CD4-positive, alpha-beta T cell (primary cell): ENCODE measurements at places on chromosomes 5 and 9.

DNA sequence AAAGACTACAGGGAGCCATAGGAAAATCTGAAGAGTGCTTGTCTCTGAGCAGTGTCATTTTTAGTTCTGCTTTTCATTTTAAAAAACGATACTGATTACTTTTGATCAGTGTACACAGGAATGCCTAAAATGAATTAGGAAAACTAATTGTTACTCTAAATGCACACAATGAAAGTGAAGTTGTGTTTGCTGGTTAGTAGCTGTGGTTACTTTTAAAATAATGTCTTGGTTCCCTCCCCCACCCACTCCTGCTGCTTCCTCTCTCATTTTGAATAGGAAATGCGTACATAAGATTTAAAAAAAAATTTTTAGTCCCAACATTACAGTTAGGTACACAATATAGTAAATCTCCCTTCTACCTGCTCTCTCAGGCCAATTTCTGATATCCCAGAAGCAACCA is 47.5 kb upstream of the PLPP1 start:
- no peak for DNase-seq

- DNase-seq, result no peak
Observed at GRCh38 chr9:8633784-8634183, 834.2 kb upstream of the DMAC1 start.

DNA sequence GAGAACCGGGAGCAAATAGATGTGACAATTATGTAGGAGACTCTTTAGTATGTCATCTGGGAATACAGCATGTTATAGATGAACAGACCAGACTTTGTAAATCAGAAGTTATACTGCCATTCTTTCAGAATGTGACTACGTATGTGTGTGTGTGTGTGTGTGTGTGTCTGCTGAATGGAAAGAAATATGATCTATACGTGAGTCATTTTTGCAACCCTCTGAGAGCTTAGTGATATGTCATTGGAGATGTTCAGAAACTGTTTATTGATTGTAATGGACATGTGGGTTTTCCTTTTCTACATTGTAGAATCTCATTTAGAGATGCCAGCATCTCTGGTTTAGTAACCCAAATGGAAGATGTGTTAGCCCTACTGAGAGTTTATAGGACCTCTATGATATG is 731.5 kb downstream of the TLE1 start:
- no peak for DNase-seq

- DNase-seq, result no peak
Observed at GRCh38 chr9:35180801-35181200, 19.0 kb downstream of the UNC13B start.

- no peak for DNase-seq
Observed at GRCh38 chr5:38426986-38427950, 129.2 kb downstream of the LIFR start.

DNA sequence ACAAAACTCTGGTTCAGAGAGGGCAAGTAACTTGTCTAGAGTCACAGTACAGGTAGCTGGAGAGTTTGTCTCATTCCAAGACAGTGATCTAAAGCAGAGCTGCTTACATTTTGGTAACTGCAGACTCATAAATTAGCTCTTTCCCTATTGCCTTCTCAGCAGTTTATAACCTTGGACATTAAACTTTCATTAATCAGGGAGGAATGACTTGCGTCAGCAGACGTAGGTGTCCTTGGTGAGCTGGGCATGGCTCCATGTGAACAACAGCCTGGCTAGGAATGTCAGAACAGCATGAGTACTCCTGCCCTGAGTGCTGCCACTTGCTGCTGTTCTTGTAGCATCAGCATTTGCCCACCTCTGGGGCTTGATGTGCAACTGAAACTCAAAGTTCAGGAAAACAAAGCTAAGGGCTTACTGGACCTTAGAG is 2.2 kb upstream of the ALDOB start:
- DNase-seq, result no peak

DNA sequence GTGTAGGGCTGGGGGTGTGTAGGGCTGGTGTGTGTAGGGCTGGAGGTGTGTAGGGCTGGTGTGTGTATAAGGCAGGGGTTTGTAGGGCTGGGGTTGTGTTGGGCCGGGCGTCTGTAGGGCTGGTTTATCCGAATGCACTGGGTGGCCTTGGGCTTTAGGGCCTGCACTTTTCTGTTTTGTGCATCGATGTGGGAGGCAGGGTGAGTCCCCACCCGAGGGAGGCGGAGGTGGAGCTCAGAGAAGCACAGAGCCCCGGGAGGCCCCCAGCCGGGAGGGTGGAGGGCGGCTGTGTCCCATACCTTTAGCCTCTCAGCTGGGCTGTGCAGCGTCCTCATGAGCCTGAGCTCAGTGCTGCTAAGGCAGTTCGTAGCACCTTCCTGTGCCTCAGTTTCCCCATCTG is 13.5 kb downstream of the COL5A1 start:
- no peak for DNase-seq

GRCh38 chr5:142817949-142818431 is 47.8 kb downstream of the ARHGAP26 start:
- DNase-seq, result no peak

DNA sequence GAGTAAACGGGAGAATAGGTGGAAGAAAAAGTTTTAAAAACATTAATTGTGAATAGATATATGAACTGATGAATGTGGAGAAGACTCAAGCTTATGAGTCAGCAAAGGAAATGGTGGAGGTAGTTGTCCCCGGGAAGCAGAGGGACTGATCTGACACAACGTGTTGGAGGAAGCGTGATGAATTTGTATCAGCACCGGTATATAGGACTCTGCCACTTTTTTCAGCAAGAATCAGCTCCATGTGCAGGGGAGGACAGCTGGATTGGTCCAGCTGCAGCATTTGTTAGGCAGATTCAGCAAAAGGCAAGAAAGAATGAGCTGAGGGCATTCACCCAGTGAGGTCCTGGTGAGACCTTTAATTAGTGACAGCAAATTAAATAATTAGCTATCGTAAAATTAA is 276.0 kb downstream of the TENT4A start:
- no peak for DNase-seq

DNA sequence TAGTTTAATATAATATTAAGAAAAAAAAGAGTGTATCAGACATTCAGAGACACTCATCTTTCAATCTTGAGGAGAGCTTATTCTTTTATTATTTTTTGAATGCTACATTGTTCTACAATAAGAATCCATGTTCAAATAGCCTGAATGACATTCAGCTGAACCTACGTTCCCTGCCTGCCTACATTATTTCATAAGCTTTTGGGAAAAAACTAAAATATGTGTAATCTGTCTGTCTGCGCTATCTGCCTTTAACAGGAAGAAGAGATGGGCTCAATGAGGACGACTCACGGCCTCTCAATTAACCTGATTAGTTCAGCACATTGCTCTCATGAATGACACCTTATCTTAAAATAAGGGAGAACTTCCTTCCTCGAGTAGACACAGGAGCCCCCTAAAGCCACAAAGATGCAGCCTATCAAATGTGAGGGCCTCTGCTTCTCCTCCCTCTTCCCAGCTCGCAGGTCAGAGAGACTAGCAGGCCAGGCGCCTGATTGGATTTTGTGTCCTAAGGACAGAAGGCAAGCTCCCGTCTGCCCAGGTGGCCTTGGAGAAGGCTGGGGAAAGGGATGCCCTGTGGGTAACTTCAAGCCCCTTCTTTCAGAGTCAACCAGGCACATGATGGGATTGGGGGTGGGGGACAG is 37.8 kb downstream of the EBF1 start:
- no peak for DNase-seq

- no peak for DNase-seq
Observed at GRCh38 chr5:84213861-84214260, 170.8 kb downstream of the EDIL3 start.

GRCh38 chr5:109924237-109925107 is 234.7 kb downstream of the MAN2A1 start:
- DNase-seq, result no peak

GRCh38 chr5:64269164-64269563 is 103.5 kb downstream of the RNF180 start:
- no peak for DNase-seq

DNA sequence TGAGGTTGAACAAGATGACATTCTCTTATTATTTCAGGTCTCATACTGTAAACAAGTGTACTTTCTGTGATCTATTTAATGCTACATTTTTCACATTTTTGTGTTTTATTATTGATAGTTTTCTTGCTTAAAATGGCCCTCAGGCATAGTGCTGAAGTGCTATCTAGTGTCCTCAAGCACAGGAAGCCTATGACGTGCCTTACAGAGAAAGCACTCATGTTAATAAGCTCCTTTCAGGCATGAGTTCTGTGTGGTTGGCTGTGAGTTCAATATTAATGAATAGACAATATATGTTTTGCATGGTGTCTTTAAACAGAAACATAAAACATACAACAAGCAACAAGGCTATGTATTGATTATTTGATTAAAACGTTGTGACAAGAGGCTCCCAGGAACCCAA is 450.1 kb downstream of the PLK2 start:
- no peak for DNase-seq

- no peak for DNase-seq
Observed at GRCh38 chr5:148848393-148849031, 22.1 kb downstream of the ADRB2 start.

DNA sequence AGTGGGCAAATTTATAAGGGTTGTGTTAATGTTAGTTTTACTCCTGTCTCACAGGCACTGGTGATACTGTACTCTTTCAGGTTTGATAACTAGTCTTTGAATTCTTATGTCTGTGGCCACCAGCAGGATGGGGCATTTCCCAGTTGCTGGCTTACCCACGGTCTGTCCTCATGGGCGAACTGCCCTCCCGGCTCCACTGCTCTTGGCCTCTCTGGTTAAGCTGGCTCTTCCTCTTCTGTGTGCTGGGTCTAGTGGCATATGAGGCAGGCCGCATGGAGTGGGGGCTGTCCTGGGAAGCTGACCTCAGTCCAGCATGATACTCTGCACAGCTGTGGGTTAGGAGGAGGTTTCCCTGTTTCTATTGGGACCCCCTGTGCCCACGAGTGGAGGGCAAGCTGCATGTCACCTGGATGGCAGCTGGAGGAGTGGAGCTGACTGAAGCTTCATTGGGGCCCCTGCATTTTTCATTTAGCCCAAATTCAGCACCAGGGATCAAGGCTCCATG is 19.5 kb downstream of the PHF2 start:
- DNase-seq, result no peak

GRCh38 chr9:110399983-110400382 is 62.3 kb upstream of the TXNDC8 start:
- no peak for DNase-seq

DNA sequence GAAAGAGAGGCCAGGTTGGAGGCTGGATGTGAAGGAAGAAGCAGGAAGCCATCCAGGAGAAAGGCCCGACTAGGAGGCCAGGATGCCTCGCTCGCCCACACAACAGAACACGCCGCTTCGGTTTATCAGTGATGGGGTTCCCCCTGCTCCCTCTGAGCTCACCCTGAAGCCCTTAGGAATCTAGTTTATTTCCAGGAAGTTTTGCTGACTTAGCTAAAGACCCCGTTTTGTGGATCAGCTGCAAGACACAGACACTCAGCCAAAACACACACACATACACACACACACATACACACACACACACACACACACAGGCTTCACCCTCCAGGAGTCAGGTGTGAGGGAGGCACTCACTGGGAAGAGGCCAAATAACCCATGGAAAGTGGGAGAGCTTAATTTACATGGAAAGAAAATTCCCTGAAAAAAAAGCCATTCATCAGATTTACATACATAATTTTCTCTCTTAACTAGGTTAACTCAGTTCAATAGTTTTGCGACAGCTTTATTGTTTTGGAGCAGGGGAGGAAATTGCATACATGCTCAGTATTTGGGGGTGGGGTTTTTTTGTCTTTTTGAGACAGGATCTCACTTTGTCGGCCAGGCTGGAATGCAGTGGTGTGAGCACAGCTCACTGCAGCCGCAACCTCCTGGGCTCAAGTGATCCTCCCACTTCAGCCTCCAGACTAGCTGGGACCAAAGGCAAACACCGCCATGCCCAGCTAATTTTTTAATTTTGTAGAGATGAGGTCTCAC is 92.7 kb upstream of the HAND1 start:
- DNase-seq, result no peak

GRCh38 chr5:55691265-55692105 is 20.6 kb downstream of the SLC38A9 start:
- DNase-seq, result no peak

GRCh38 chr9:5922192-5922591 is 31.5 kb downstream of the MLANA start:
- DNase-seq, result no peak

GRCh38 chr5:147190331-147190730 is 44.5 kb upstream of the STK32A start:
- DNase-seq, result no peak

GRCh38 chr5:153498516-153498915 is 8.0 kb downstream of the GRIA1 start:
- no peak for DNase-seq

- DNase-seq, result no peak
Observed at GRCh38 chr9:3157011-3157410, 313.1 kb upstream of the PUM3 start.

- DNase-seq, result no peak
Observed at GRCh38 chr9:32348106-32348695, 36.2 kb upstream of the ACO1 start.

- DNase-seq, result no peak
Observed at GRCh38 chr5:137357436-137357835, 141.7 kb downstream of the SPOCK1 start.

DNA sequence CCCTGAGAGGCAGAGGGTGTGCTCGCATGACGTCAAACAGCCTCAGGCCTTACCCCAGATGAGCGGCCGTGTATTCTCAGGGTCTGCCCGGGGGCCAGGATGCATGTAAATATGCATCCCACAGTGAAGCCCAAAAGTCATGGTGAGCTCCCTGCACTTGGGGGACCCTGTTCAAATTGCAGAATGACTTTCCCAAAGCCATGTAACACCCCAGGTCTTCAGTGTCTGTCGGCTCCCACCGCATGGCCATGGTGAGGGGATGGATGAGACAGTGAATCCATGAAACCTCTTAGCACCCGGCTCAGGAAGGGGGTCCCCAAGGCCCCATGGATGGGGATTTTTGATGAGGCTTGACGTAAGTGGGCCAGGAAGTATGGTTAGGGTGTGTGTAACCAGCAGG is 9.3 kb upstream of the COL5A1 start:
- DNase-seq, result no peak

- DNase-seq, result peak; percentile 54
Observed at GRCh38 chr9:114592356-114592755, 4.8 kb downstream of the ATP6V1G1 start.

- DNase-seq, result no peak
Observed at GRCh38 chr9:3516667-3517330, 9.0 kb downstream of the RFX3 start.

- peak; percentile 2 for DNase-seq
Observed at GRCh38 chr5:179160584-179160983, 100.4 kb downstream of the ZNF354C start.

DNA sequence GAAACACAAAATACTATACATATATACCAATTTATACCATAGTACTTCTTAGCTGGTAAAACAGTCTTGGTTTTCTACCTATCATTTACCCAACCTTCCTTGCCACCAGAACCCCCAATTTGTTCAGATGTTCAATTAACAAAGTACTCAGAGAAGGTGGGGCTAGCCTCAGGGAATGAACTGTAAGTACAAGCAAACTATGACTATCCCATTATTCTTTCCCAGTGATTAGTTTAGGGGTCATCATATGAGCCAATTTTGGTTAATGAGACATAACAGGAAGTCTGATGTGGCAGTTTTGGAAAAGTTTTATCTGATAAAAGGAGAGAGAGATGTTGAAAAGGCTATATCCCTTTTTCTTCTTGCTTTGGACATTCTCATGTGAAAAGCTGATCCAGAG is 125.8 kb downstream of the DTWD2 start:
- DNase-seq, result no peak

GRCh38 chr9:87080512-87081264 is 133.4 kb upstream of the GAS1 start:
- DNase-seq, result no peak

- no peak for DNase-seq
Observed at GRCh38 chr5:171926311-171926710, 80.1 kb downstream of the FBXW11 start.

- DNase-seq, result no peak
Observed at GRCh38 chr9:82903503-82903902, 159.4 kb downstream of the RASEF start.
